ENCODE measurements at places on chromosomes 2 and 18. TPM values are rescaled to one million over a fixed set of nuclear protein-coding genes. Genes with fewer than 3 reads are reported as not detected.

RNF149 gene
- total RNA-seq, result 33.9 TPM

SMAD2 gene
- total RNA-seq, result 42.5 TPM

ZEB2 gene
- total RNA-seq, result 283 TPM

PSD4 gene
- 3.0 TPM for total RNA-seq

BMP10 gene
- total RNA-seq, result not detected
